ENCODE measurements at places on chromosomes 1 and 21.

- DNase-seq, result no peak
These were observed 20.6 kb downstream of the PYHIN1 start for GRCh38 chr1:158951956-158952355.

DNA sequence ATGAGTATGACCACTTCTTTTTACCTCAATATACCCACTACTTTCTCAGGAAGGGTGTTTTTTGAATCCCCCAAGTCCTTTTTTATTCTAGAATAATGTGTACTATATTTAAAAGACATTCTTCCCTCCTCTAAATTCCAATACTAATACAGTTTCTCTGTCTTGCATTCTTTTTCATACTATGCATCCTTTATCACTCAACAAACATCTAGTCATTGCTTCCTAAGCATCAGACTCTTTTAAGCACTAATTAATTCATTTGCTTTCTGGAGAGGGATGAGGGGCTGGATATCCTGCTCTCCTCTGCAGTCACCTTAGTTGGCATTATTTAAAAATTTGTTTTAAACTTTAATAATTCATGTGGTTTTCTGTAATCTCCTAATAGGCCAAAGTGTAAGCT, 838.8 kb downstream of the KCNT2 start:
- no peak for DNase-seq

DNA sequence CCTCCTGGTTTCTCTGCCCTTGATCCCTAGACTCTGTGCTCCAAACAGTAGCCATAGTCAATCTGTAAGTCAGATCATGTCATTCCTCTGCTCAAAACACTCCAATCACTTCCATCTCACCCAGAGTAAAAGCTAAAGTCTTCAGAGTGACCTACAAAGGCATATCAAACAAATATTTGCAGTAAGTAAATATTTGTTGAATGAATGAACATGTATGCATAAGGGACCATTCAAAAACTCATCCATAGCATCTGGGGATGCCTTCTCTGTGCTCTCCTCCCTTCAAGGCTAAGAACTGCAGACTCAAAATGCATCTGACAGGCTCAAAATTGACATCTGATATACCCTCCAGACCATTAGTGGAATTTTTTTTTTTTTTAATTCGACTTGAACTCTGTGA, 18.1 kb upstream of the AK5 start:
- no peak for DNase-seq

DNA sequence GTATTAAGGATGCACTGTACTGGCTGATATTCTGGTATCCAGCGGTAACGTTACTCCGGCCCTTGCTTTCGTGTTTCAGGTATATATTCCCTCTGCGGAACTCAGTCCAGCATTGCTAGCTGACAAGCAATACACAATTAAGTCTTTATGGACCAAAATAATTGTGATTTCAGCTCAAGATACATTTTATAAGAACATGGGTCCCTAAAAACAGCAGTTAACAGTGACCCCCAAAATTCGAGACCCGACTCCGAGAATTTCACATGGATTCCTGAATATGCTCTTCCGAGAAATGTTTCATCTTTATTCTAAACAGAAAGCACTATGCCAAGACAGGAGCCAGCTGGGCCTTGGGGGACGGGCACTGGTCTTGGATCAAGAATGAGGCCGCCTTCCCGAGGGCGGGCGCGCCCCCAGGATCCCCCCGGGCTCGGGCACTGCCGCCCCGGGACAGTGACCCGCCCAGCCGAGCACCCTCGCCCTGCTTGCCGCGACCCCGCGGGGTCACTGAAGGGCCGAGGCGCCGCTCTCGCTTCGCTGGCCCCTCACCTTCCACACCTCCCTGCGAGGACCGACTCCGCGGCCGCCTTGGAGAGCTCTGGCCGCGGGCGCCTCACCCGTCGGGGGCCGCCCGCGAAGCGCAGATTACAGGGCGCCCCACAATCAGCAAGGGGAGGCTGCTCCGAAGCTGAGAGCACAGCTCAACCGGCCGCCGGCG, 610 bp downstream of the SCYL3 start:
- peak; percentile 40 for DNase-seq

- DNase-seq, result no peak
These were observed 8.7 kb downstream of the SH3BP5L start for GRCh38 chr1:248817065-248817464.

DNA sequence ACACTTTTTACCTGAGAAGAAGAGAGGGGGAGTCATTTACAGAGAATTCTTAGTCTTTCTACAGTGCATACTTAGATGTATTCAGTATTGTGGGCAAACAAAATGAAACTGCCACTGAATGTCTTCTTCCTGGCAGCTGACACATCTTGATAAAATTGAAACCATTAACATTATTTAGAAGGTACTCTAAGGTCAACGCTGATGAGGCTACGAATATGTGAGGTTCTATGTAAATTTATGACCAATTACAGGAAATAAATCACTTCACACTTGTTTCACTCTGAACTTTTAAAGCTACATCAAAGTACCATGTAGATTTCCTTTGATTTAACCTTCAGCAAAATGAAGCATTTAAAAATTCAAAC, 51.3 kb upstream of the GFI1 start:
- DNase-seq, result no peak

- DNase-seq, result no peak
These were observed 69.3 kb upstream of the WARS2 start for GRCh38 chr1:119209596-119210295.

DNA sequence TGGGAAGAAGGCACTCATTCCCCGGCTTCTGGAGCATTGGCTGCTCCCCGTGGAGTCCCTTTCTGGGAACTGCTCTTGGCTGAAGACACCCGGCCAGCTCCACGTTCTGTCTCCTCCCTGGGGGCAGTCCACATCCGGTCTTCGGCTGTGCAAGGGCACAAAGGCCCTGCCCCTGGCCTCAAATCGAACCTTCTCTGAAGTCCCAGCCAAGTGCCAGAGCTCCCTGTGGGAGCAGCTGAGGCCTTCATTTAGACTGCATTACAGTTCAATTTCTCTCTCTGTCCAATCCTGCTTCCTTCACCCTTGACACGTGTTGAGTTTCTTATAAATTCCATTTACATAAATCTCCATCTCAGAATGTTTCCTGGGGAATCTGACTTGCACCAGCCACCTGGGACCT, 132.9 kb upstream of the POU3F1 start:
- no peak for DNase-seq

DNA sequence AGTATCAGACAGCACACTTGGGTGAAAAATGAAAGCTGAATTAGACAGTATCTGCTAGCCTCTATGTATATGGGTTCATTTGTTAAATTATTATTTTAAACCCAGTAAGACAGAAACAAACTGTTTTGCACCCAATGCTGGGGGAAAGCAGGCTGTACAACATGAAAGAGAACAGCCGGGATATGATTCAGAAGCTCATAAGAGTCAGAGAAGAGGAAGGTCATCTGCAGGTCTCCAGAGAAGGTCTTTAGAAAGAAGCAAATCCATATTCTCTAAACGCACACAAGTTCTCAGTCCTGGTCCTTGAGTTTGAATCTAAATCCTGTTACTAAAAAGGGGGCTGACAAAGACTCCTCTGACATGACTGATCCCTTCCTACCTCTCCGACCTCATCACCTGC, 155.1 kb downstream of the SIPA1L2 start:
- no peak for DNase-seq

GRCh38 chr1:245160741-245161400, 6.1 kb downstream of the KIF26B start:
- no peak for DNase-seq

- no peak for DNase-seq
These were observed 129.5 kb upstream of the LRRC7 start for GRCh38 chr1:69438056-69438795.
